ENCODE measurements at places on chromosomes 3 and 15.

GRCh38 chr15:74754593-74755215 lies 6.1 kb downstream of the CYP1A2 start:
- no peak for DNase-seq

- DNase-seq, result no peak
These were observed 18.5 kb upstream of the EID1 start for GRCh38 chr15:48859426-48859825.

GRCh38 chr3:132657869-132658747 lies 1.5 kb downstream of the ACAD11 start:
- no peak for DNase-seq

- DNase-seq, result no peak
These were observed 5.7 kb downstream of the LYSMD2 start for GRCh38 chr15:51731549-51732267.

DNA sequence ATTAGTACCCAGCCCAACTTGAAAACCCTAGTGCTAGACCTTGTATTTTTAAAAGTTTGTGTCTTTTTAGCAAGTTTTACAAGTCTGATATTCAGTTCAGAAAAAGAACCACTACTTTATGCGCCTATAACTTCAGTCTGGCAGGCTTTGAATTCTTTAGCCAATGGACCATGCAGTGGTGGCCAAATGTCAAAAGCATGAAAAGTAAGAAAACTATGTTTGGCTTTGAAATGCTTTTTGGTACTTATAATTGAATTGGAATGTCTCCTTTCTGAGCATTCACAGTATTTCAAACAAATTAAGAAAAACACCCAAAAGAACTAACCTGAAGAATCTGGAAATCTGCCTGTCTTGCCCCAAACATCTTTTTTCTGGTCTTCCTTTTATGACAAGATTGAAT lies 12.8 kb downstream of the WDR48 start:
- DNase-seq, result no peak

DNA sequence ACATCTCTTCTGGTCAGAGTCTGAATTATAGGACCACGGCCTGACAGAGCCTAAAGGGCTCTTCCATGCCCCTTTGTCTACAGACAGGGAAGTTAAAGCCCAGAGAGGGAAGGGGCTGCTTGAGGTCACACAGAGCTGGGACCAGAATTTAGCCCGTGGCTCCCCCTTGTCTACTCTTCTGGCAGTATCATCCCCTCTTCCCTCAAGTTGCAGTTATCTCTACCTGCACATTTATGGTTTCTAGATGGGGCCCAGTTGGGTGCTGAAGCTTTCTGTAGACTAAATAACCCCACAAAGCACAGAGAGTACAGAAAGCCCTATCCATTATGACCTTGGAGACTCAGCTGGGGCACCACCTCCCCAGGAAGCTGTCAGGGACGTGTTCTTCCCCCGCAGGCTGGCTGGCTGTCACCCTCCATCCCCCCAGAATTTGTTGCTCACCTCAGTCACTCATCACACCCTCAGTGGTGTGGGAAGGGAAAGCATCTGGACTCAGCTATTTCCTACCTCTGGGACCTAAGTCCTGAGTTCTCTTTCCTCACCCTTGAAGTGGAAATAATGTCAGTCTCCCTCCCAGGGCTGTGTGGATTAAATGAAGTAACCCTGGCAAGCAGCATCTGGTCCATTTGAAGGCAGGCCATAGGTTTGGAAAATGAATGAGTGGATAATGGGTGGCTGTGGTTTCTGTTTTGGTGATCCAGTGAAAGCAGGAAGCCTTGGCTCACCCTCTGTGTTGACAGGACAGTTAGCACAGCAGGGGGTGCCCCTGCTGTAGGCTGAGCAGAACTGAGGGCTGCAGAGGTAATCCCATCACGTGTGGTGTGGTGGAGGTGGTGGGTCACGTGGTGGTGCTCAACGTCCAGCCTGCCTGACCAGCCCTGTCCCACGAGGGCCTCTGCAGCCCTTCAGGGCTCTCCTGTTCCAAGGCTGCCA lies 16.3 kb downstream of the ACOX2 start:
- no peak for DNase-seq

GRCh38 chr3:127061641-127062040 lies 78.7 kb downstream of the PLXNA1 start:
- DNase-seq, result no peak

DNA sequence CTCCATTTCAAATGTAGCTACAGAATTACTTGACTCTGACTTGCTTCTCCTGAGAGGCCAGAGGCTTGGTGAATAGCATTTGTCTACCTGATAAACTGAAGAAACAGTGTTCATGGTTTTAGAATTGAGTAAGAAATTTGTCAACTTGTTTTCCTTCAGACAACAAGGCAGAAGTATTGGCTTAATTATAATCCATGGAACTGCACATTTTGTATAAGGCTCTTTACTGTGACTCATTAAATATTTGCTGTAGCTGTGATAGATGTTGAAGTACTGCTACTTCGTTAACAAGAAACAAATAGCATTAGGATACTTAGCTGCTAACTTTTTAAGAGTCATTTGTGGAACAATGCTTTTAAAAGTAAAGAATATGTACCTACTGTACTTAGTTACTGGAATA lies 4.6 kb downstream of the UNC13C start:
- DNase-seq, result no peak

DNA sequence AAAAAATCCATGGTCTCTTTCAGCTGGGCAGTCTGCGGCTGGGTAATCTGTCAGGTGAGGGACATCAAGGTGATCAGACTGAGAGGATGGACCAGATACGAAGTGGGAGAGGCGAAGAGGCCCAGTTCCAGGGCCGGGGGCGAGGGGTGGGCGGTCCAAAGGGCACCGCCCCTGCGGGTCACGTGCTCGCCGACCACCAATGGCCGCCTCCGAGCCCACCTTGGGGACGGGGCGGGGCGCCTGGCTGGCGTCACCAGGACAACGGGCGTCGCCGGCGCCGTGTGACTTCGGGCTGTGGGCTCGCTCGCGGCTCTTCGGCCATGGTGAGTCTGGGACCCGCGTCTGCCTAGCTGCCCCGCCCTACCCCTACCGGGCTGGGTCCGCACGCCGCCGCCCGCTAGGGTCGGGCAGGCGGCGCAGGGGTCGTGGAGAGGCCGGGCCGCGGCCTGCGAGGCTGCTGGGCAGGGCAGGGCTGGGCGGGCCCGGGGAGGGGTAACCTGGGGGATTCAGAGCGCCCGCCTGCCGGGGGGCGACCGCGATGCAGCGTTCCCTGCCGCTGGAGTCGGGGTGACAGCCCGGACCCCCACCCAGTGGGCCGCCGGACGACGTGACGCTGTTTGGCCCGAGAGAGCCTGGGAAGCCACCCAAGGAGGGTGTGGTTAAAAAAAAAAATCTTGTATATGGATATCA lies at the start of gene FBXL2:
TSS of gene FBXL2 (plus strand) at position 250 of the 690 bp plus-strand sequence. CDS start at position 321, 71 bp downstream.
- DNase-seq, result peak; percentile 21

DNA sequence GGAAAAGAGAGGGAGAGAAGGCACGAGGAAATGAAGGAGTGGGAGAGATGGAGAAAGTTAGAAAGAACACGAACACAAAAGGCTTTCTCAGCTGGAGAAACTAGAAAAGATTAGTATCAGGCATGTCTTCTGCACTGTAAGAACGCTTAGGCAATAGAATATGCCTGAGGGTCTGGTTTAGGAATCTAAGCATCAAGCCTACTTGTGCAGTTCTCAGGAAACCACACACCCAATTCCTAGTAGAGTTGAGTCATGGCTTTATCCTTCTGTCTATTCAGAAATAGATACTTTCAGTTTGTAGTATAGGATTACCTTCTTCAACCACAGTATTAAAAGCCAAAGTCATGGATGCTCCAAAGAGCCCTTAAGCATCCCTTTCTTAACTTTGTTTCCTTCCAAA lies 969.4 kb downstream of the NTRK3 start:
- DNase-seq, result peak; percentile 61

- DNase-seq, result no peak
These were observed 6.1 kb upstream of the IL12A start for GRCh38 chr3:159982442-159982974.

DNA sequence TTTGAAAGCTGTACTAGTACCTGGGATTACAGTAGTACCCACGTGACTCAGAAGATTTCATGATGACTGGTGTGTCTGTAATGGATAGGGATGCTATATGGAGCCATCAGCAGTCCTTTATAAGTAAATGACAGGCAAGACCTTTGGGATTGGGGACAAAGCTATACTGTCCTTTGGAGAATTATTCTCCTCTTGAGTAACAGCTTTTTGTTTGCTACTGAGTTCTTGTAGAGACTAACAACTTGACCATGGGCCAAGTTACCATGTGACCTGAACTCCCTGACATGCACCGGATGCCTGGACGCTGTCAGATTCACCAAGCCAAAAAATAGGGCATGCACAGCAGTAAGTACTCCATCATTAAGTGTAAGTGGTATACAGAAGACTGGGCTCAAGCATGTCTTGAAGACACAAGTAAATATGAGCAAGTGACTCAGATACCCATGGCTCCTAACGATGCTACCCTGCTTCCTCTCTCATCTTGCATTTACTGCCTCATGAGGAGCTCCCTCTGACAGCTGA lies 12.9 kb downstream of the SEC11A start:
- DNase-seq, result no peak

DNA sequence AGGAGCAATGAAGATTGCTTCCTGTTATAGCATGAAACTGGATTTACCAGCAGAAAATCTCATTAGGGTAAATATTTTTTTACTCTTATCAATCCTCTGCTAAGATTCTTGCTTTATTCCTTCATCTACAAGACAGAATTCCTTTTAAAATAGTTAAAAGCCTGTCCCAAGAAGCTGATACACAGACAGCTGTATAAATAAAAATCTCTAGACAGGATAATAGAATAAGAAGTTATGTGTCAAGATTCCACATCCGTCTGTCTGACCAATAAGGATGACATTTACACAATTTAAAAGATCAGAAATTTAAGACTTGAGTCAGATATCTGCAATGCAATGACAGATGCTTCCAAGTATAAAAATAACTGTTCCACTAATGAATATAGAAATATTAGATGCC lies 57.6 kb downstream of the SSR3 start:
- DNase-seq, result no peak

DNA sequence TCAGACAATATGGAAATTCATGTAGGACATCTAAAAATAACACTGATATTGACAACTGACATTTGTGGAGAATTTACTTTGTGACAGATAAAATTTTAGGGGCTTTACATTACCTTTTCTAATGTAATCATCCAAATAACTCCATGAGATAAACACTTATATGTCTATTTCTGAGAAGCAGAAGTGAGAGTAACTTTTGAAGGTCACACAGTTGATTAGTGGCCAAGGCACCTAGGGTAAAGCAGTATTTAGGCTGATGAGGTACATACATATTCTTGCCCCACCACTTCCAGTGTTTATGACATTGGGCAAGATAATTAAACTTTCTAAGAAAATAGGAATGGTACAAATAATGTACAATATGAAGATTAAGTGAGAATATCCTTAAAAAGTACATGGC lies 248.4 kb downstream of the CPNE4 start:
- DNase-seq, result no peak

DNA sequence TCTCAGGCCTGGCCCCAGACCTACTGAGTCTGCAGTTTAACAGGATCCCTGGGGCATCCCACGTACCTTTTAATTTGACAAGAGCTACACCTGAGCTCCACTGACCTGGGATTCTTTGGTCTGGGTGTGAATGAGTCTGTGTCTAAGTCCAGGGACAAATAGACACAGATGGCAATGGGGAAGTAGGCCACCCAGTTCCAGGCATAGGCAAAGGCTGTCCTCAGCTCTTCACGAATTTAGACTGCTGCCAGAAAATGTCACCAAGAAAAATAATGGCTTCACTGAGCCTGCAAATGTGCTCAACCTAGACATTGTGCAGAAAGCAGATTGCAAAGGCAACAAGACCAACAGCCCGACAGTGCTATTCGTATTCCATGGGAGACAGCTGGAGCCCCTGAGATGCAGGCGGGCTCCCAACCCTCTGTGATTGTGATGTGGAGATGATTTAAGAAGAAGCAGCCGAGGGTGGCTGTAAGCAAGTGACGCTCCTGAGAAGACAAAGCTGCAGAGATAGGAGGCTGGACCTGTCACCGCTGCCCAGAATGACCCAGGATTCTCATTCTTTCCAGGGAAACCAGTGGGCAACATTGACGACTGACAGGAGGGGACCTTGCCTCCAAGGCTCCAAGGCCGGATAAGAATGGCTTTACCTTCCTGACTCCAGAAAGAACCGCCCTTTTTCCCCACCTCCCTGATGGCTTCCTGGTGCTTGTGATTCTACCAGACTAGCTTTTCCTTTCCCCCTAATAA lies 39.8 kb upstream of the IREB2 start:
- DNase-seq, result no peak

DNA sequence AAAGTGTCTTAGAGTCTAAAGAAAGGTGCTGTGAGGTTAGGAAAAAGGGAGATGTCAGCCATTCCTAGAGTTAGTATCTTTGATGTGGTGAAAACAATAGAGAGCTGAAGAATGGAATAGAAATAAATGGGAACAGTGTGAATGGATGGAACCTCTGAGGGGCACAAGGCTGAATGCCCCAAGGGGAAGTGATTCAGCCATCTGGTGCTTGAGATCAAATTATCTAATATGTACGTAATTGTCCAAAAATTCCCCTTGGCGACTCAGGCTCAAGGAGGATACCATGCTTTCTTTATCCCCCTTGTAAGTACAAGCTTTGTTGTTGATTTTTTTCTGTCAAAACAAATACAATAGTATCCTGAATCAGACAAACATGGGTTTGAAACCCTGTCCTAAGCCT lies 361.6 kb downstream of the LSAMP start:
- no peak for DNase-seq

DNA sequence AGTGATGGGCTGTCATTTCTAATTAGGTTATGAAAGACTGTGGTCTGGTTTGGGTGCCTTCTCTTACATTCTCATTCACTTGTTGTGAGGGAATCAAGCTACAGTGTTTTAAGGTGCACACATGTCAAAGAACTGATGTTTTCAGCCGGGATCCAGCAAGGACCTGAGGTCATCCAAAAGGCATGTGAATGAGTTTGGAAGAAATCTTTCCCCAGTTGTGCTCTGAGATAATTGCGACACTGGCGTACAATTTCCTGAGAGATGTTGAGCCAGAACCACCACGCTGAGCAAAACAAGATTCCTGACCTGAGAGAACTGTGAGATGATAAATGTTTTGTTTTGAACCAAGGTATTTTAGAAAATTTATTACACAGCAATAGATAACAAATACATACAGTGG lies 295.3 kb upstream of the SLITRK3 start:
- DNase-seq, result no peak

- no peak for DNase-seq
These were observed 383.3 kb upstream of the ROBO2 start for GRCh38 chr3:76656531-76657070.

DNA sequence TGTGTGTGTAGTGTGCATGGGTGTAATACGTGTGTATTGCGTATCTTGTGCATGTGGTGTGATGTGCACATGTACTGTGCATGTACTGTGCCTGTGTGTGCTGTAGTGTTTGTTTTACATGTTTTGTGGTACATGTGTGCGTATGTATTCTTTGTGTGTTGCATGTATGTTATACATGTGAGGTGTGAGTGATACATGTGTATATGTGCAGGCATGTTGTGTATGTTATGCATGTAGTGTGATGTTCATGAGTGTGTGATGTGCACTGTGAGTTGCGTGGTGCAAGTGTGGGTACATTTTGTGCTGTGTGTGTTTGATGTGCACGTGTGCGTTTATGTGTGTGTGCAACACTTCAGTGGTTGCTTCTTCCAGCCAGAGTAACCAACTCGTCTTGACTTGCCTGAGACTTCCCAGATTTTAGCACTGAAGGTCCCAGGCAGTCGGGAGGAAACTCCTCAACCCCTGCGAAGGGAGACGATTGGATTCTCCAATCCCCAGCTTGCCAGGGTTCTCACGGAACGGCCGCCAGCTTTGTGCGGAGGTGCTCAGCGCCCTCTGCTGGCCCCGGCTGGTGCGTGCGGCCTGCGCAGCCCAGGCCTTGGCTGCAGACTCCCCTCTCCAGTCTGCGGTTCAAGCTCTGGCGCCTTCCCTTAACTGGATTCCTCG lies 3.6 kb downstream of the GALNT15 start:
- peak; percentile 36 for DNase-seq

Data from keratinocyte (primary cell).